ENCODE measurements at places on chromosomes 3 and 15.

DNA sequence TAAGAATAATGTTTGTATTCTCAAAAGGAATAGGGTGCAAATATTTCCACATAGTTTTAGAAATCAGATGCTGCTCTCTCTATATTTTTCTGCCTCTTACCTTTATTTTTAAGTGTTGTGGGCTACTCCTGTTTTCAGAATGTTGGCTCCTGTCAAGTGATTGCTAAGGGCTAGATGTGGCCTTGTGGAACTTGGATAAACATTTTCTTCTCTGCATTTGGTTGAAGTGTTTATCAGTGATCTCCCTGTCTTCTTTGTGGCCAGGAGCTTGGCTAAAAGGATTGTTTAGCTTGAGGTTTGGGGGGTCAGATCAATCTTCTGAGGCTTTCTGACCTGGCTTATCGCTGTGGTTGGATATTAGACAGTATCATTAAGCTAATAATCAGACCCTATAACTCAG lies 112.6 kb downstream of the TCF12 start:
- no peak for DNase-seq

DNA sequence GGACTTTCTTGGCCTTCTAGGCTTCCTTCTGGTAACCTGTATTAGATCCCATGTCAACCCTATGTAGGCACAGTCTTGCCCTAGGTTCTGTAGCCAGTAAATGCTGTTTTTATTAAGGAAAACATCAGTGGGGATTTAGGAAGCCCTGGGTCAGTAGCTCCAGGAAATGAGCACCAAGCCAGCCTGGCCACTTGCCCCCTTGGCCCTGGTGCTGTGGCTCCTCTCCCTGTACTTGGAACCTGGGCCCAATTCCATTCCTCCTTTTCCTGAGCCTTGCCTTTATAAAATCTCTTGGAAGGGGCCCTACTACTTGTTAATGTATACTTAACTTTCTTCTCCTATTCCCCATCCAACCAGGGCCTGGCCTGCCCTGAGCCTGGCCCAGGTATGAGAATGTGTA lies 243.8 kb upstream of the TPRG1 start:
- no peak for DNase-seq

- DNase-seq = no peak
Observed at GRCh38 chr15:45132844-45133560, 3.2 kb downstream of the DUOX1 start.

- no peak for DNase-seq
Observed at GRCh38 chr3:196868297-196868661, 559 bp downstream of the SENP5 start.

DNA sequence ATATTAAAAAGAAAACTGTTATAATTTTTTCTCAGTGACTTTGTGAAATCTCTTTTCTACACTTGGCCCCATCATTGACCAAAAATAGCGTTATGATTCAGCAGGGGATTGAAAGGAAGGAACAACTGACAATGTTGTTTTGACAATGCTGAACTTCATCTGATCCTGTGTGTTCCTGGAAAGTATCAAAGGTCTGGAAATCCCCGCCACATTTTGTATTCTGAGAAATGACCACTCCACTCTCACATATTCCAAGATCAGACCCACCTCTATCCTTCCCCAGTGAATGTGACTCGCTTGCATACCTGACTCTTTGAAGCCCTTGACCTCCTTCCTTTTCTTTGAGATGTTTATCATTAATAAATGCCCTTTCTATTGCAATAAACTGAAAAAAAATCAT lies 9.7 kb upstream of the RIOX2 start:
- no peak for DNase-seq

GRCh38 chr15:78040653-78041244 lies 36.8 kb downstream of the TBC1D2B start:
- DNase-seq = no peak

GRCh38 chr3:126304704-126305103 lies 52.5 kb downstream of the KLF15 start:
- DNase-seq = no peak

- DNase-seq = no peak
Observed at GRCh38 chr15:79475306-79475705, 43.2 kb downstream of the MINAR1 start.

GRCh38 chr15:80242132-80242769 lies 9.8 kb downstream of the CTXND1 start:
- no peak for DNase-seq

- no peak for DNase-seq
Observed at GRCh38 chr3:163786416-163786815, 1291.9 kb downstream of the SI start.

- DNase-seq = no peak
Observed at GRCh38 chr3:113232342-113232741, 21.0 kb downstream of the BOC start.

DNA sequence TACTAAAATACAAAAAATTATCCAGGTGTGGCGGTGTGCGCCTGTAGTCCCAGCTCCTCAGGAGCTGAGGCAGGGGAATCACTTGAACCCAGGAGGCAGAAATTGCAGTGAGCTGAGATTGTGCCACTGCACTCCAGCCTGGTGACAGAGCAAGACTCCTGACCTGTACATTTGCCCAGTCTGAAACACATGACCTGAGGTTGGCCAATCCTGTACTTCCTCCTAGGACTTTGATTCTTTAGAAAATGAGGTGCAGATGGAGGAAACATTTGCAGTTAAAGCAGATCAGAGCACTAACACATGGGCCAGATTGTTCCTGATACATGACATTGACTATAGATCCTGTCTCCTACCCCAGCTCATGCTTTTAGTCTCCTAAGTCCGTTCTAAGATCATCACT lies 28.9 kb upstream of the LPP start:
- DNase-seq = no peak

- DNase-seq = no peak
Observed at GRCh38 chr3:188299068-188299467, 145.1 kb downstream of the LPP start.

GRCh38 chr3:112121577-112122547 lies 11.2 kb downstream of the GCSAM start:
- DNase-seq = no peak

- no peak for DNase-seq
Observed at GRCh38 chr3:187295316-187296034, 3.9 kb upstream of the MASP1 start.

- DNase-seq = no peak
Observed at GRCh38 chr3:55282994-55283393, 204.1 kb downstream of the WNT5A start.

- no peak for DNase-seq
Observed at GRCh38 chr15:87660251-87661129, 596.0 kb downstream of the NTRK3 start.

DNA sequence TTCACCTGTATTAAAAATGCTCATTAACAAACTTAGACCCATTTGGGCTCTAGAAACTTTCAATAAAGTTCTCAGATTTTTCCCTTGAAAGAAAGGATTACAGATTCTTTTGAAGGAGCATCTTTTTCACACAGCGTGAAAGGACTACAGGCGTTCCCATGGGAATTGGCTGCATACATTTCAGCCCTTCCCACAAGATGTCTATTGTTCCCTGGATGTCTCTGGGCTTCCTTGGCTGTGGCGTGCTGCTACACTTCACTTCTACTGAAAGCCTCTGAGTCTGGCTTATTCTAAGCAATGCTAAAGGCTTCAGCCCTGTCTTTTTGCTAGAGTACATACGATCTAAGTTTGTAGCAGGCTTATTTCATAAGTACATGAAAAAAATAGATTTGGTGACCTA lies 1.4 kb downstream of the VEPH1 start:
- no peak for DNase-seq

DNA sequence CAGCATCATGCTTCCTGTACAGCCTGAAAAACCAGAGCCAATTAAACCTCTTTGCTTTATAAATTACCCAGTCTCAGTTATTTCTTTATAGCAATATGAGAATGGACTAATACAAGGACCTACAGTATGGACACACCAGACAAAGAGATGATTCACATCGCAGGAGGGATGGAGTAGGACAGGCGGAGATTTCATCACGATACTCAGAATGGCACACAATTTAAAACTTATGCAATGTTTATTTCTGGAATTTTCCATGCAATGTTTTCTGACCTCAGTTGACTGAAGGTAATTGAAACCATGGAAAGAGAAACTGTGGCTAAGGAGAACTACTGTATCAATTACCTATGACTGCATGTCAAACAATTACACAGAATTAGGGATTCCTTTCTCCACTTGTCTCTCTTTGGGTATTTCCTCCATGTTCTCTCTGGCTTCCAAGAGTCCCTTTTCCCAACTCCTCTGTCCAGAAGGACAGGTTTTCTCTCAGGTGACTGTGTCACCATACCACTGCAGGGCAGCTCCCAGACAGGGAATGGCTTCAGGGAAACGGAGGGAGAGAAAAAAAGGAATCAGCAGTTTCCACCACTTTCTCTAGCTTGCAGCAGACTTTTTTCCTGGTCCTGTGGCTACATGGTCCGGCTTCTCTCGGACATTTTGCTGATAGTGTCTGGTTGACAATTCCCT lies 3.0 kb upstream of the ANO10 start:
- no peak for DNase-seq

DNA sequence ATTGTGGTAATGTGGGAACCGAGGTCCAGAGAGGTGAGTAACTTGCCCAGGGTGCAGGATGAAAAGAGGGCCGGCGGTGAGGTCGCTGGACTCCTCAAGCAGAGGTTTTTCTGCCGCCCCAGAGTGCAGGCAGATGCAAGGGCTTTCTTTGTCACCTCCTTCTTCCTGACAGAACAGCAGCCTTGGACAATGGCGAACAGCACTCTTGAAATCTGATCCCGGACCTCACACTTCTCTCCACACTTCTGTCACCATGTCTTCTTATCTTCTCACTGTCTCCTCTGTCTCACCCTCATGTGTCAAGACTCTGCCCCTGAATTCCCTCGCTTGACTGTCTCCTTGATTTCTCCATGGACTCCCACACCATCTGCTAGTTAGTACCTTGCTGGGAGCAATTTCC lies 15.4 kb upstream of the VPS8 start:
- no peak for DNase-seq

DNA sequence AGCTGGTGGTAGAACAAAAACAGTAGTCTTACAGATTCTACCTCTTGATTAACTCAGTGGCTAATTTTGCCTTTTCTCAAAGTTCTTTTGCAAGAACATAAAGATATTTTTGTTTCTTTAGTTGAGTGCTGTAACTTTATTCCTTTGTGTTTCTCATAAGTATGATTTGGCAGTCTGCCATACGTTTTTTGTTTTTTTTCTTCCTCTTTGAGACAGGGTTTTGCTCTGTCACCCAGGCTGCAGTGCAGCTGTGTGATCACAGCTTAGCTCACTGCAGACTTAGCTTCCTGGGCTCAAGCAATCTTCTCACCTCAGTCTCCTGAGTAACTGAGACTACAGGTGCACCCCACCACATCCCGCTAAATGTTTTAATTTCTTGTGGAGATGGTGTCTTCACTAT lies 22.4 kb downstream of the B3GNT5 start:
- no peak for DNase-seq

DNA sequence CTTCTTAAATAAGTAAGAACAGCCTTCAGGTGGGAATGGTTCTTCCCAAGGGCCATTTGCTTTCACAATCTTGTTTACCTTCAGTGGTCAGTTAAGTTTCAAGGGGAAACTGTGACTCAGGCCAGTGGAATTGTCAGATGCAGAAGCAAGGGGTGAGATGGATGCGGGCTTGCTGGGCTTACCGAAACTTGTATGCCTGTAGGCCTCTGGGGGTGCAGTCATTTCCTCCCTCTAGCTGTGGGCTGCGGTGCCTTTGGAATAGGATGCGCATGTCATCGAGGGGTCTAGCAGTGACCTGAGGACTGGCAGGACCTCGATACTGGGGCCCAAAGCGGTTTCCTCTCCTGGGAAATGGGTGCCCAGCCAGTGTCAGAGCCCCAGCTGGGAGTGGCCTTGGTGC lies 121.6 kb downstream of the EEFSEC start:
- DNase-seq = no peak

GRCh38 chr3:69079269-69080159 lies 651 bp downstream of the UBA3 start:
- DNase-seq = no peak

DNA sequence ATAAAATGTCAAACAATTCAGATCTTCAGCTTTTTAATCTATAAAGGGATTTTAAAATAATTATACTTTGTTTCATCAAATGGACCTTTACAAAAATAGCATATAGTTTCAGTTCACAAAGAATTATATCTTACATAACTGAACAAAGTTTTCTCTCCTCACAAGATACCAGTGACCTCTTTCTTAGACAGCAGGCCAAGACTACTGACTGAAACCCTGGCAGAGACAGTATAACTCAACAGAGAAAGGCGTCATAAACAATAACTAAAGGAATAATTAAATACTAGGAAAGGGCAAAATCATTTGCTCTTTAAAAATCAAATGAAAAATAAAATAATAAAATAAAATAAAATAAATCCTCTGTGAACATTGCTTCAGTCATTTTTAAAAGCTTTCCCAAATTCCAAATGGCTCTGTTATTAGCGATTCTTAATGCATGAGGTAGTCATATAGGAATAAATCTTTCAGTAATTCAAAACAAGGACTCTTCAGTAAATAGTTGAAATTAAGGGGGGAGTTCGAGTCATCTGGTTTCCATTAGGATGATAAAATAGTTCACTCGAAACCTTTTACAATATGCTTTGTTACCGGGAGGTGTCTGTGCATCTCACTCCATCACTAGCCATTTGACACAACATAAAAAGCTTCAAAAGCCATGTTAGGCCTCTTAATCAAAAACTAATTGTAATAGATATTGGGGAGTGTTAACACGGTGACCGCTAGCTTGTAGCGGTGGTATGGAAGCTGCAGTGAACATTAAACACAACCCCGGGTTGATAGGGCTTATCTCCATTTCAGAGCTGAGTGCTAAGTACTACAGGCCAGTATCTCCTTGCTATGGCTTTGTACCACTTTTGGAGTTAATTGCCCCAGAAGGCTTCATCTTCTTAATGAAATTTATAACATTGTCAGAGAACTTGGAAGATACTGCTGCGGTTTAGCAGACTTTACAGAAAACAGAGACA lies 142.9 kb upstream of the NR2F2 start:
- DNase-seq = no peak

DNA sequence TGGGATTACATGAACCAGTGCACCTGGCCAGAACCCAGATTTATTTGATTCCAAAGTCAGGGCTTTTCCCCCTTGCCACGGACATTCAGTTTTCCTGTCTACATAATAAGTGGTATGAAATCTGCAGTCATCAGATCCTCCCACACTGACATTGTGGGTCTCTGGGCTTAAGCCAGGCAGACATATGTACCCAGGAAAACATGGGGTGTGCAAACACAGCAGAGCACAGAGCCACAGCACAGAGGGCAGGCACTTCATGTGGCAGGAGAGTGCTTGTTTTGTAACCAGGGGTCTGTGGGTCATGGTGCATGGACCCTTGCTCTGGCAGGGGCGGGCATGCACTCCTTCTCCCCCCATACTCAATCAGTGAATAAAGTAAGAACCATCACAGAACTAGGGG lies 6.1 kb upstream of the ABTB1 start:
- no peak for DNase-seq

DNA sequence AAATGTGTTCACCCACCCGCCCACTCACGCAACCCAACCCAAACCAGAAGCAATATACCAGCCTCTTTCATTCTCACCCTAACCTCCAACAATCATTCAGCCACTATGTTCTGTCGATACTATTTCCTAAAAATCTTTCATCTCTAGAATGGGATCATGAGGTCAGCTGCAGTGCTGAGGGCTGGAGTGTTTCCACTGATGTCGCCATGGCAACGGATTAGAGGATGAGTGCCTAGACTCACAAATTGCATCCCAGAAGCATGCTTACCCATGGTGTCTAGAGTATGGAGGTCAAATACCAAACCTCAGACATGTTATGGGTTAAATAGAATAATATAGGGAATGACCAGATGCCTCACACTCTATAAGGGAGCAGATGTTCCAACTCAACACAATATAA lies 138.5 kb downstream of the GABRB3 start:
- no peak for DNase-seq
